D341Med (cell line): ENCODE measurements at places on chromosomes 4 and X.

DNA sequence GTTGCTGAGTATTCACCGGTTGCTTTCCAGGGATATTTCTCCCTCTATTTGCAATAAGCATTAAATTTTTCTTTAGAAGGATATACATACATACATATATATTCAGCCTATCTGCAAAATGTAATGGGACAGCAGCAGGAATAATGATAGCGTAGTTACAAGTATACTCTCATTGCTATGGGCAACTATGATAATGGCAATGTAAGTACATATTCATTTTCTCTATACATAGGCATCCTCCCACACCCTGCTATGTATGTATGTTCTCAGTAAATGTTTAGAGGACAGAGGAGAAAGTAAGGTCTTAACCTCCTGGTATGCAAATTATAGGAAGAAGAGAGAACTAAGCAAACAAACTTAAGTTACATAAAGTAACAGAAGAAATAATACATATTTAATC lies 19.7 kb upstream of the MAB21L2 start:
- DNase-seq = no peak

- DNase-seq = no peak
These were observed 27.9 kb upstream of the FUNDC1 start for GRCh38 chrX:44570522-44570921.

- no peak for DNase-seq
These were observed 285.4 kb upstream of the BOD1L1 start for GRCh38 chr4:13912966-13913365.

- DNase-seq = peak; percentile 83
These were observed 1.0 kb upstream of the PDGFRA start for GRCh38 chr4:54228056-54228527.

GRCh38 chr4:74365761-74366160 lies 816 bp downstream of the EREG start:
- no peak for DNase-seq

DNA sequence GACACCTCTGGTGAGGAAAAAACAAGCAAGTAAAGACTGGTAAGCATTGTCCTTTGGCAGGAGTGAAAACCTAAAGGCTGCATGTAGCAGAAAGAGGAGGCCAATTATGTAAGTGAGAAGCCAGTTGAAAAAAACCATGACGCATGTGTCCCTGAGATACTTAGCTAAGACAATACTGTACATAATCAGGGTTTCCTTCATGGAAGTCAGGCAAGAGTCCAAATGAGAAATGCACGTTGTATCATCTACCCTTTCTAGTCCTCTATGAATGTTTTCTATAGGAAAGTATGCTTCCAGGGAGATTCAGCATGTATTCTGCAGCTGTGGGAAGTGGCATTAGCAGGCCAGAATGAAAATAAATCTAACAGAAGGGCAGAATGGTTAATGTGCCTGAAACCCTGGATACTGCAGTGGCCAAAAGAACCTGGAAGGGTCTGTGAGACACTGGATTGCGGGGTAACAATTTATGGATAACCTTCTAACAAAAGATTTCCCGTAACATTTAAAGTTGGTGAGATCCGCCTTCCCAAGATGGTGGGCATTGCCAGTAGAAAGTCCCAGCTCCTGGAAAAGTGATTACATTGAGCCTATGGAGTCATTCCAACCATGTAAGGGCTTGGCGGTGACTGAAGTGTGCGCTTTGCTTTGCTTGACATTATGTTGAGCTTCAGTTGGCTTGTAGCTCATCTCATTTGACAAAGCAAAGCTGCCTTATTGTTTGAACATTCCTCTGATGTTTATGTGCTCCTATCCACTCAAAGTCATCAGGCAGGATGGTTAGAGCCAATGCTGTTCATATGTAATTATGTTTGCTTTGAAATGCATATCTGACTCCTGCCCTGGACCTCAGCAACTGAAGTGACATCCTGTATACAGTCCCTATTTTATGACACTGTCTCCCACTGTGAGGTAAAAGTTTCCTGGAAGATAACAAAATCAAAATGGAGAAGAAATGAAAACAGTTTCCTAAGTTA lies 200.4 kb downstream of the ARHGAP24 start:
- DNase-seq = no peak

DNA sequence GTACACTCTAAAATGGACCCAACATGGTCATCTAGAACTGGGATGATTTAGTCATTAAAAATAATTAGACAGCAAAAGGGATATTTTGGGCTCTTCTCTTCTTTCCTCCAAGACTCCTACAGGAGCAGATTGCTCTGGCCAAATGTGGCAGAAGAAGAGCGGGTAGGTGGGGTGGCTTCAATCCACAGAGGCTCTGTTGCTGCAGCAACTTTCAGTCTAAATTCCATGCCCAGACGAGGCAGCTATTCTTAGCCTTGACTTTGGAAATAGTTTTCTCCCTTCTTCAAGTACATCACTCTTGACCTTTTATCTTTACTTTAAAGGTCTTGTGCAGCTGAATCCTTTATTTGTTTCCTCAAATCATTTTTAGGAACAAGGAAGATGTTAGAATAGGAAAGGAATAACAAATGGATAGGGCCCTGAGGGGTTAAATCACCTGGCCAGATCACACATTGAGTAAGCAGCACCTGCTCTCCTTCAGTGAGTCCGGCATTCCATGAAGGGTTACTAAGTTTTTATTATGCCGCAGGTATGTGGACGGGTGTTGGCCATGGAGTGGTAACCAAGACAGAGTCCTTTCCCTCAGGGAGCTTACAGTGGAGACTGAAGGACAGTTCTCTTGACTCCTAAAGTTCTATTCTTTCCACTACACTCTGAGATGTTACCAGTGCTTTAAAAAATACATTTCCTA lies 19.3 kb upstream of the SORBS2 start:
- DNase-seq = no peak

DNA sequence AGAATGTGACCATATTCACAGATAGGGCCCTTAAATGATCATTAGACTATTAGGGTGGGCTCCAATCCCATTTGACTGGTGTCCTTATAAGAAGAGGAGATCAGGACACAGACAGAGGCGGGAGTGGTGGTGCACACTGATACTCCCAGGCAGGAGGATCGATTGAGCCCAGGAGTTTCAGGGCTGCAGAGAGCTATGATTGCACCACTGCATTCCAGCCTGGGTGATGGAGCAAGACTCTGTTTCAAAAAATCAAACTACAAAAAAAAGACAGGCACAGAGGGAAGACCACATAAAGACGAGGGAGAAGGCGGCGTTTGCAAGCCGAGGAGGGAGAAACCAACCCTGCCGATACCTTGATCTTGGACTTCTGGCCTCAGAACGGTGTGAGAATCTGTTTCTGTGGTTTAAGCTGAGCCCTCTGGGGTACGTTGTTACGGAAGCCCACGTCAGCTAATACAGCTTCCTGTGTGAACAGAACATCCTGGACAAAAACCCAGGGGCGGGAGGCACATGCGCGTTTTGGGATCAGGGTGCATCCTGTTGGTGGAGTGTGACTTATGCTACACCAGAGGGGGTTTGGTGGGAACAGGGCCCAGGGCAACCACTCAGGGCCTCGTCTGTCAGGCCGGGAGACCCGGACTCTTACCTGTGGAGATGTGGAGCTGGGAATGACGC lies 211.8 kb upstream of the PSAPL1 start:
- no peak for DNase-seq

DNA sequence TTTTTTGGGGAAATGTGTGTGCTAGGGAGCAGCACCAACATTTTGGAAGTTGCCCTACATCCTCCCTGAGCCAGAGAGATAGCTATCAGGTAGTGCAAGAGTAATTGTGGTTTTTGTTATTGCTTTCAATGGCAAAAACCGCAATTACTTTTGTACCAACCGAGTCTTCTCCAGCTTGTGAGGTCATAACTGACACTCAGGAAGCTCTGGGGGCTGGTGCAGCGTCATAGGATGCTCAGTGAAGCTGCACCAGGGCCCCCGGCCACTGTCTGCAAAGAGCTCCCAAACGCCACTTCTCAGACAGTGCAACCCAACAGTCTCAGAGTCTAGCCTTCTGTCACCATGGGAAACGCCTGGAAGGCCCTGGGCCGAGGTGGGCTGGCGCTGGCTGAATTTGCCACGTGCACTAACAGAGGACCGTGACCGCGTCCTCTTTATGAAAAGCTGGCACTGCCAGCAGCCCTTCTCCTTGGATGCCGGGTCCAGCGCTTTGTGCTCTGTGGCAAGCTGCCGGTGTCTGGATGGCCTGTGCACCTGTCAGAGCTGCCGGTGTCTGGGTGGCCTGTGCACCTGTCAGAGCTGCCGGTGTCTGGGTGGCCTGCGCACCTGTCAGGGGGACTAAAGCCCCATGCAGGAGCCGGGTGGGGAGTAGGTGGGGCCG lies 19.4 kb downstream of the SH3TC1 start:
- no peak for DNase-seq

- DNase-seq = no peak
These were observed 2.9 kb upstream of the EIF1AX start for GRCh38 chrX:20144491-20144890.

- DNase-seq = no peak
These were observed 69.4 kb downstream of the DCTD start for GRCh38 chr4:182847576-182848450.

- no peak for DNase-seq
These were observed 466.8 kb upstream of the FAM241A start for GRCh38 chr4:111678479-111678878.

DNA sequence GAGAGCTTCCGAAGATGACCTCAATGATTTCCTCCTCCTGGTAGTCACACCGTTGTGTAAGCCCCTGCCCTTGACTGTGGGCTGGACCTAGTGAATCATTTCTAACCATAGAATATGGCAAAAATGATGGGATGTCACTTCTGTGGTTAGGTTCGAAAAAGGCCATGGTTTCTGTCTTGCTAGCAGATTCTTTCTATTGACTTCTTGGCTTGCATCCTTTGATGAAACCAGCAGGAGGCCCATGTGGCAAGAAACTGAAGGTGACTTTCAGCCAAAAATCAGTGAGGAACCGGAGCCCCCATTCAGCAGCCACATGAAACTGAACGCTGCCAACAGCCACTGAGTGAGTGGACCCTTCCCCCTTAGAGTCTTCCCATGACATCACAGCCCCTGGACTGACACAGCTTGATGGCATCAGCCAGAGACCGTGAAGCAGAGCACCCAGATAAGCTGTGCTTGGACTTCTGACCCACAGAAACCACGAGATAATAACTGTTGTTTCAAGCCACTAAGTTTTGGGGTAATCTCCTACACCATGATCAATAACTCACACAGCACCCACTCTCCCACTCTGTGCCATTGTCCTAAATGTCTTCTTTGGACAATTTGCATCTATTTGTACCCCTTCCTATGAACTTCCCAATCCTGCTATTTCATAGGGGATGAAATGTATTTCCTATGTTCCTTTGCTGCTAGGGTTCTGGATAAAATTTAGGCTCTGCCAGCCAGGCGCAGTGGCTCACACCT lies 148.0 kb upstream of the STX18 start:
- no peak for DNase-seq

- DNase-seq = no peak
These were observed 190.7 kb downstream of the OR13H1 start for GRCh38 chrX:131734621-131735020.

GRCh38 chrX:19805046-19805690 lies 82.2 kb downstream of the SH3KBP1 start:
- no peak for DNase-seq

- DNase-seq = no peak
These were observed 84.6 kb downstream of the TSPAN5 start for GRCh38 chr4:98573791-98574190.

GRCh38 chr4:84366907-84367306 lies 132.2 kb downstream of the NKX6-1 start:
- DNase-seq = no peak

DNA sequence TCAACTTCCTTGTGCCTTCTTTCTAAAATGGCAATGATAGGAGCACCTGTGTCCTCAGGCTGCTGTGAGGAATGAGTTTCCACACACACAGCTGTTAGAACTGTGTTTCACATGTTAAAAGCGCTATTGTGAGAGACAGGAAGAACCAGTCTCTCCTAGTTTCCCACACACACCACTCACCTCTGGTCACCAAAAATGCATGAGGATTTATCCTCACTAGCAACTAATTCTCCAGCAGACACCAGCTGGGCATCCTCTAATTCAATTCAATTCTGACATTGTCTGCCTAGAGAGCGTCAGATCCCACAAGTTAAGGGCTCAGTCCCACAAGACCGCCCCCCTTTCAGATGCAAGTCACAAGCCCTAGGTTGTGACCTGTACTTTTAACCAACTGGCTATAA lies 29.0 kb upstream of the SLC2A9 start:
- DNase-seq = no peak

DNA sequence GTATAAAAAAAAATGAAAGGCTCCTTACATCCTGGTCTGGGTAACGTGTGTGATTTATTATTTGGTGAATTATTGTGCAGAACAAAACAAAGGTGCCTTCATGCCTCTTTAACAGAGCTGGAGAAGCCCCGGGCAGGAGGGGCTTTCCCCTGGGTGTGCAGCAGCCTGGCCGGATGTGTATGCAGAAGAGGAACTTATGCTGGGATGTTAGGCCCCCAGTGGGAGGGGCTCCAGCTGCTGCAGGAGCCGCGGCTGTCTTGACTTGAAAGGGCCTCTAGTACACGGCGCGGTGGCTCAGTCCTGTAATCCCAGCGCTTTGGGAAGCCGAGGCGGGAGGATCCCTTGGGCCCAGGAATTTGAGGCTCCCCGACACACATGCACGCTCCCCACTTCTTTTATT lies 16.0 kb downstream of the CCNQ start:
- peak; percentile 51 for DNase-seq

GRCh38 chr4:150436598-150437370 lies 145.2 kb upstream of the MAB21L2 start:
- DNase-seq = no peak

- DNase-seq = no peak
These were observed 56.5 kb downstream of the GAB1 start for GRCh38 chr4:143393195-143393594.

GRCh38 chrX:21373001-21373400 lies 1.2 kb upstream of the CNKSR2 start:
- DNase-seq = no peak

DNA sequence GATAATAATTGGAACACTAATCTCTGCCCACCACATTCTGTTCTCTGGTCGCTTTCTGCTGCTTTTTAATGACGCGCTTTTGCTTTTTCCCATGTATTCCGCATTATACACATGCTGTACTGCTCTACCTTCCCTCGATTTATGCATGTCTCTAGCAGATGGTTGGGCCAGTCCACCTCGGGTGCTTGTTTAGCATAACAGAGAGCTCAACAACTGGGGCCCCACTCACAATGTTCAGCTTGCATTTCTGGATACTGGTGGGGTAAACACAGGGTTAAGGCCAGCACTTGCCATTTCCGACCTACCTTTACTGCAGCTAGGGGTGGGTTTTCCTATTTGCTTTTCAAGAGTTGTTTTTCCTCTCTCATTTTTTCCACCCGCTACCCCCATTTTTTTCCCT lies 255.8 kb downstream of the SOX3 start:
- DNase-seq = no peak

DNA sequence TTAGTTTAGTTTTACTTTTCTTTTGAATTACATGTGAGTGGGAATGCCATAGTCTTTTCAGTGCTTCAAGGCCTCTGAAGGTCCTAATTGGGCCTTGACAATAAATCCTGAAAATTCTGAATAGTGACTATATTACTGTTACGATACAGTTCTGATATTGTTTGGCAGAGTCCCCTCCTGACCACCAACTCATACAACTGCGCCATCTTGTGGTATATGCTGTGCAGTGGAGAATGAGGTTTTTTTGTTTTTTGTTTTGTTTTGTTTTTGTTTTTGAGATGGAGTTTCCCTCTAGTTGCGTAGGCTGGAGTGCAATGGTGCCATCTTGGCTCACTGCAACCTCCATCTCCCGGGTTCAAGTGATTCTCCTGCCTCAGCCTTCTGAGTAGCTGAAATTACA lies 56.6 kb upstream of the CHRDL1 start:
- DNase-seq = peak; percentile 20
